ENCODE measurements at places on chromosomes 6 and 20.

DNA sequence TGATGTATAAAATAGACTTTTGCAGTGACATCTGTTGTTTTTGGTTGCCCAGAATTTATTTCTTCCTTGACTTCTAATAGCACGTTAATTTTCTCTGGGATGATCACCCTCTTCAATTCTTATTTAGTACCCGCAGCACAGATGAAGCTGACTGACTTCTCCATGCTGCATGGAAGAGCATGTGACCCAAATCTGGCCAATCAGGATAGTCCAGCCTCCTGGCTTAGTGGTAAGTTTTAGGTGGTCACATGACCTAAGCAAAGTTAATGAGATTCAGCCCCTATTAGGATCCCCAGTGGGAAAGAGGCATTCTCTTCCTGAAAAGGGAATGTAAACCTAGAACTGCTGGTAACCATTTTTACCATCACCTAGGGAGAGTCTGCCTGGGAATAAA, 13.8 kb upstream of the SIRT5 start:
- no peak for DNase-seq

DNA sequence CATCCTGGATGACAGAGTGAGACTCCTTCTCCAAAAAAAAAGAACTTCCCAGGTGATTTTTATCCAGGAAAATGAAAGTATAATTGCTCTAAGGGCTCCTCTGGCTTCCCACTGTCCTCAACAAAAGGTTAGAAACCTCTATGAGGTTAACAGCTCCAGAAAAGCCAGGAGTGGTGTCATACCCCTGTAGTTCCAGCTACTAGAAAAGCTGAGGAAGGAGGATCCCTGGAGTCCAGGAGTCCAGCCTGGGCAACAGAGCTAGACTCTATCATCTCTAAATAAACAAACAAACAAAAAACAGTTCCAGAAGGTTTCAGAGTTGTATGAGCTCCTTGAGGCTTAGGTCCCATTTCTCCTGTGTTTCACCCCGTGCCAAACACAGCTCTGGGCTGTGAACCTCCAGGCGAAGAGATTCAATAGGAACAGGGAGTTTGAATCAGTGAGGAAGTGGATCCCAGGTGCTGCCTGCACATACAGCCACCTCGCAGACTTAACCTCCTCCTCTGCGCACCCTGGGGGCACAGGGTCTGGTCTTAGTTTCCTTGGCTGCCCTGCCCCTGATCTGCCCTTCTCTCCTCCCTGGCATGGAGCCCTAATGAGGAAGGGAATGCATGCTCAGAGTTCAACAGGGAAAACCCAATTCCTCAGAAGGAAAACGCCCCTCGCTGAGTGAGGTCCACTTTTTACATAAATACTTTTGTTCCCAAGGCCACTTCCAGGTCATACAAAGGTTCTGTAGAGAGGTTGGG, 31.0 kb downstream of the ZC3H12D start:
- no peak for DNase-seq

DNA sequence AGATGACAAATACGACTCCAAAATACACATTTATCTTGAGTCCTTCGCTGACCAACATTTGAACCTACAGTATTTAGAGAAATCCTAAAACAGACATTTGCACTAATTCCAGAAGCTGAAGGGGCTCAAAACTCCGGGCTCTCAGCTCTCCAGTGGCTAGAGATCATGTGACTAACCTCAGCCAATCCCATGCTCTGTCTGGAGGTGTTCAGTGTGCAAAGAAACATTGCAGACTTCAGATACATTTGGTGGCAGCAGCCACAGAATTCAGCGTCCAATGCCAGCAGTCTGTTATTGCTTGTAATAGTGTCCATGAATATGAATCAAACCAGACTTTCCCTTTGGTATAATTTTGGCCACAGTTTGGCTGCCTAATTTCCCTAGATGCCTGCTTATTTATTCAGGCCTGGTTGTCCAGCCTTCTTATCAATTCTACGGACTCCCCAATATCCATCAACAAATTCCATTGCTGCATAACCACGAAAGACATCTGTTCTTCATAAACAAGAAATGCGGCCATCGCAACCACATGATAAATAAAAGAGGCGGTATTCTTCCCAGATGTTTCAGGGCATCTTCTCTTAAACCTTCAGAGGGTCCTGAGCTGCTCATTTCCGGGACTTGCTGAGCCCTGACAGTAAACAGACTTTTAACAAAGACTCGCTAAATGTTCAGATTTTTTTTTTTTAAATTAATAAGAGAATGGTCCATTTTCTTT, 14.5 kb upstream of the CYP24A1 start:
- DNase-seq = no peak

- no peak for DNase-seq
Observed at GRCh38 chr6:108118810-108119768, 44.5 kb upstream of the OSTM1 start.

- DNase-seq = no peak
Observed at GRCh38 chr6:157236040-157236725, 87.1 kb downstream of the TMEM242 start.

- DNase-seq = no peak
Observed at GRCh38 chr20:59235226-59235625, 65.2 kb upstream of the EDN3 start.

DNA sequence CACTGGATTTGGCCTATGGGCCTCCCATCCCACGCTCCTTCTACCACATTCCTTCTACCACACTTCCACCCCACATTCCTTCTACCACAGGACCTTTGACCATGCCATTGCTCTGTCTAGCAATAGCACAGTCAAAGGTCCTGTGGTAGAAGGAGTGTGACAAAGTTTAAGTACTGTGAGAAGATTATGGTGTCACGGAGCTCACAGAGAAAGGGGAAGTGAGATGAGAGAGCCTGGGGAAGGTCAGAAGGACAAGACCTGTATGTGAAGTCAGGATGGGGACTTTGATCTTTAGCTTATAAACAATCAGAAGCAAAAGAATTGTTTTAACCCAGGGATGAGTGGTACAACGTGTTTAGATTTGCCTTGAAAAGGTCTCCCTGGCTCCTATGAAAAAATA, 568.2 kb upstream of the CHD6 start:
- DNase-seq = no peak

DNA sequence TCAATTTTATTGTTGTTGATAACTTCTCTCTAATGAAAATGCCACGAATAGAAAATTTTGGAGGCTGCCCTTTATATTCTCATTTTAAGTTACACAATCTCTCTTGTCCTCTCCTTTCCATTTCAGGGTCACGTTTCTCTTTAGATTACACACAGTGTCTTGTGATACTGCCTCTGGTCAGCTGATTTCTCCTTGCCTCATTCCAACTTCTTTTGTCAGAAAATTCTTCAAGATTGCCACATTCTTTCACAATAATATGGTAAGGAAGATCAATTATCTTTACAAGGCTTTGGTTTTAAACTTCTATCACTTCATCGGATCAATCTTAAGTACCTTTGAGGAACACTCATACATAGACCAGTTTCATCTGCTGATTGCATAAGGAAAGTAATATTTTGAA, 370.3 kb downstream of the RFPL4B start:
- no peak for DNase-seq

- no peak for DNase-seq
Observed at GRCh38 chr6:47679322-47679906, 19.0 kb upstream of the ADGRF4 start.

DNA sequence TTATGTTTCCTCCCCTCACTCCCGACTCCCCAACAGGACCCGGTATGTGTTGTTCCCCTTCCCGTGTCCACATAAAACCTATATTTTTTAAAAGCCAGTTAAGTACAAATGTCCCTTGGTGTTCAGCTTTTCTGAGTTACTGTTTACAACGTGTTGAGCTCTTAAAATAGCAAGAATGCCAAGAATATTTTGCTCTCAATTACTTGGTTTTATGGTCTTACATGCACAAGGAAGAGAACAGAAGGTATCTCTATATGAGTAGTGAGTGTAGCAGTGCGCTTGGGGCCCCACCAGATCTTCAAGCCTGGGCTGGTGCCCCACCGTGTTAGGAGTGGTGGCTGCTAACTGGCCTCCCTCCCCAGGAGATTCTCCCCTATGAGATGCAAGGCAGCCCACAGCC, 75.3 kb downstream of the RIN2 start:
- peak; percentile 13 for DNase-seq
